AG04449 (cell line): ENCODE measurements at places on chromosomes 16 and 17.

- no peak for DNase-seq
Observed at GRCh38 chr16:8087597-8088289, 502.6 kb downstream of the TMEM114 start.

GRCh38 chr16:63655846-63656245 lies 1466.0 kb downstream of the CDH11 start:
- no peak for DNase-seq

GRCh38 chr17:76585649-76586593 lies at the start of gene ST6GALNAC2:
Gene ST6GALNAC2 (minus strand): TSS chr17:76585860. CDS start chr17:76585808, 52 bp downstream.
- DNase-seq, result no peak

DNA sequence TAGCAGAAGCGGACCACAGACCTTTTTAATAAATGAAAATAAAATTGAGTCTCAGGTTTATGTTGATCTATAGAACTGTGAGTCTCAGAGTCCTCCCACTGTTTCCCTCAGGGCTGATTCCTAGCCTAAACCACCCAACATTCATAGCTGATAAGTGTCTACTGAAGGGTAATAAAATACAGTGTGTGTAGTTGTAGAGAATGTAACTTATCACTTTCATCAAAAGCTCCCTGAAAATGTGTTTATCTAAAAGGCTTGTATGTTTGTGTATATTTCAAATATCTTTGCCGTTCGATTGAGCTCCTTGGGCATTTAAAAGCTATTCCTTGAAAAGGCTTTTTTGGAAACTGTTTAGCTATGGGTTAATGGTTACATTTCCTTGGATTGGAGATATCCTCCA lies 740.3 kb upstream of the SOX9 start:
- no peak for DNase-seq

GRCh38 chr16:75222271-75222783 lies 3.5 kb downstream of the CTRB1 start:
- no peak for DNase-seq

- DNase-seq, result no peak
Observed at GRCh38 chr17:31096106-31096436, 1.3 kb downstream of the NF1 start.

DNA sequence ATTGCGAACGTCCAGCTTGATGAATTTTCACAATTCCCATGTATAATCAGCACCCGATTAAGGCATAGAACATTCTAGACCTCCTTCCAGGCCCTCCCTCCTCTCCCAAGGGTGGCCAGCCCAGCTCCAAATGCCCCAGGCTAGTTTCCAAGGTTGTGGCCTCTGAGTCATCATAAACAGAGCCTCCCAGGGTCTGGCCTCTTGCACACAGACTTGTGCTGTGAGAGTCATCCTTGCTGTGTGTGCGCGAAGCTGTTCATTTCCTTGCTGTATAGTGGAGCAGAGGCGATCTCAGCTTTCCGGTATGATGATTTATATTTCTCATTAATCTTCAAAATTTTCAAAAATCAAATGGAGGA lies 20.5 kb upstream of the JPH3 start:
- peak; percentile 87 for DNase-seq

GRCh38 chr17:1481736-1482135 lies 10.8 kb downstream of the MYO1C start:
- DNase-seq, result no peak

DNA sequence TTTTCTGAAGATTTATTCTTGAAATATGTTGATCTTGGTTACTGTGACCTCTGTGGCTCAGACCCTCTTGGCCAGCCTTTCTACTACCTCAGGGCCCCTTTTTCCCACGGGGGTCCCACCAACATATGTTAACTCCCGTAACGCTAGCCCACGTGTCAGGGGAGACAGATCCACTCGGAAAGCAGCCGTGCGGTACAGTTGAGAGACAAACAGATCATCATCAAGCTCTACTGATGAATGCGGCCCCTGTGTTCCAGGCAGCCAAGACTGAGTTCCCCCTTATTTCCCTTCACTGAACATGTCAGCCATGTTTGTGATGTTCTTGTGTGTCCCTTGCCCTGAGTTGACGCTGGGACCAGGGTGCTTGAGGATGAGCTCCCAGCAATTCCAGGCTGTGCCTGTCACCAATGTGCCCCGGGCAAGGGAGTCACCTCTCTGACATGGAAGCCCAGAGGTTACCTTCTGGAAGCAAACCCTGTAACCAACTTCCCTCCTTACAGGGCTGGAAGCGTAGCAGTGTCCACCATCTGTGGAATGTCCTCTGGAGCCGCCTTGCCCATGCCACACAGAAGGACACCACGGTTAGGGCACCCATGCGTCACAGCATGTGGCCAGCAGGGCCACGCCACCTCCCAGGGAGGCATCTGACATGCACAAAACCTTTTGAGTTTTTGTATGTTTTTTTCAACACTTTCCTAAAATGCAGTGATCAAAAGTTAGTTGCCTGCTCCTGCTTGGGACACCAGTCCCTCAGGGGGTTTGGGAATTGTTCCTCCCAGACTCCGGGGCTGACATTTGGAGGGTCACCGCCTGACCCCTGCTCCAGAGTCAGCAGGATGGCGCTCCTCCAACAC lies 193.7 kb upstream of the CHMP6 start:
- no peak for DNase-seq

DNA sequence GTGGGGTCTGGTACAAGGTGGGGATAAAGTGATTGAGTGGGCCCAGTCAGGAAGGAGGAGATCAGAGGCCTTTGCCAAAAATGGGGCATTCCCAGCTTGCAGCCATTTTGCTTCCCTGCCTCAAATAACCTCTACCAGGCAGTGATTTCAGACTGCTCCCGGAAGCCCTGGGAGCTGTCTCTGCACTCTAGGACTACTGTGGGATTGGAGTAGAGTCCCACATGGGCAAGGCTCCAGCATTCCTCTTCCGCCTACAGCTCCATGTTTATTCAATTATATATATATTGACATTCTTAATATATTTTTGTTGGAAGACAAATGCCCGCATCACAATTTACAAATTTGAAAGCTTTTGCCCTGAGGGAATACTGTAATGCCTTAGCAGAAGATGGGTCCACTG lies 13.5 kb downstream of the SUPT6H start:
- DNase-seq, result no peak

GRCh38 chr17:37813751-37814150 lies 68.9 kb upstream of the HNF1B start:
- DNase-seq, result peak; percentile 98

DNA sequence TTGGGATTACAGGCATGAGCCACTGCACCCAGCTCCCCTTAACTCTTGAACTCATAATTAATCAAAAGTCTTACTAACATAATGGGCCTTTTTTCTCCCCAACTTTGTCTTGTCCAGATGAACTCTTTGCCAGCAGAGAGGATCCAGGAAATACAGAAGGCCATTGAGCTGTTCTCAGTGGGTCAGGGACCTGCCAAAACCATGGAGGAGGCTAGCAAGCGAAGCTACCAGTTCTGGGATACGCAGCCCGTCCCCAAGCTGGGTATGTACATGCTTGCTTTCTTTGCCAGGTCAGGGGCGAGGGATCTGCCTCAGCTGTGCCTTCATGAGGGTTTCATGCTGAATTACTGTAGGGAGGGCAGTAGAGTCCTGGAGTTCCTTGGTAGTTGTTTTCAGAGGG lies 25.3 kb downstream of the NMT1 start:
- no peak for DNase-seq

- DNase-seq, result no peak
Observed at GRCh38 chr17:66088173-66088572, 103.8 kb downstream of the CEP112 start.

DNA sequence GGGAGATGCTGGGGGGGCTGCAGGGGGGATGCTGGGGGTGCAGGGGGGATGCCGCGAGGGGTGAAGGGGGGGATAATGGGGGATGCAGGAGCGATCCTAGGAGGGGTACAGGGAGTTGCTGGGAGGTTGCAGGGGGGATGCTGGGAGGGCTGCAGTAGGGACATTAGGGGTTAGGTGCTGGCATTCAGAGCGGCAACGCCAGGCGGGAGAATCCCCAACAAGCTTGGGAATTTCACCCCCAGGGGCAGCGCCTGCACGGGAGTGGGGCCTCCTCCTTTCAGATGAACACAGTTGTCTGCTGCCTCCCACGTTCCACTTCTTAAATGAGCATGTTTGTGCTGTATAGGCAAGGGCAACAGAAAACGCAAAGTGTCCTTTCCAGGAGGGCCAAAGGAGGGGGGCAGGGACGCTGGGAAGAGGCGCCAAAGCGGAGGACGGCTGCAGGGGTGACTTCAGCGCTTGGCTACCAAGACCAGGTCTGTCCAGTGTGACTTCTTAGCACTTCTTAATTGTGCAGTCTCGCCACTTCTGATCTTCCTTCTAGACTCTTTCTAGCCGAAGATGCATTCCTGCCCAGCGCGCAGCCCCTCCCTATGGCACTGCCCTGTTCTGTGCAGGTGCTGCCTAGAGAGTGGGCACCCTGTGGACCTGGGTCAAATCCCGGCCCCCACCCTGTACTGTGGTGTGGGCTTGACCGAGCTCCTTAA lies 2.0 kb upstream of the SLC6A4 start:
- no peak for DNase-seq

DNA sequence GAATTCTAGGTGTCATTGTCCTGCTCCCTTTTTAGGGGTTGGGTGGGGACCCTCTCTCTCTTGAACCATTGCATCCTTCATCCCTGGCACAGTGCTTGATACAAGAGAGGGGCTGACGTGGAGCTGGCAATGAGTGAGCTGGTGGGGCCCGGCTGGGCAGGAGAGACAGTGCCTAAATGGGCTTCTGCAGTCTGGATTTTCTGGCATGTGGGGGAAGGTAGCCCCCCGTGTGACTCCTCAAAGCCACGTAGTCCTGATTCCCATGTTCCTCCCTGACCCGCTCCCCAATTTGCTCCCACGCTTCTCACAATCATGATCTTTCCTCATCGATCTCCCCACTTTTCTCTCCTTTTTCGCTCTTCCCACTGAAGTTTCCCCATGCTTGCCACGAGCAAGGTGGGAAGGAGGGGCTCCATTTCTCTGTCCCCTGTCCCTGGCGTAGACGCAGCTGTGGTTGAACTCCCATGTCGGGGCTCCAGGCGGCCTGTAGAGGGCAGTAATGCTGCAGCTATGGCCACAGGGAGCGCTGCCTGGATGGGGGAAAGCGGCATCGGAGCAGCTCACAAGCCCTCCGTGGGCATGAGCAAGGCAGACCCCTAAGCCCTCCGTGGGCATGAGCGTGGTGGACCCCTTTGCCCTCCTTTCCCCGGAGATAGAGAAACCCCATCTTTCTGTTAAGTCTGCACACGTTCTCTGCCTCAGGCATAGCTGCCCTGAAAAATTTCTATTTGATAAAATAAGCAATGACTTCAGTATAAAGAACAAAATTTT lies 47.5 kb downstream of the HAPSTR1 start:
- DNase-seq, result no peak

DNA sequence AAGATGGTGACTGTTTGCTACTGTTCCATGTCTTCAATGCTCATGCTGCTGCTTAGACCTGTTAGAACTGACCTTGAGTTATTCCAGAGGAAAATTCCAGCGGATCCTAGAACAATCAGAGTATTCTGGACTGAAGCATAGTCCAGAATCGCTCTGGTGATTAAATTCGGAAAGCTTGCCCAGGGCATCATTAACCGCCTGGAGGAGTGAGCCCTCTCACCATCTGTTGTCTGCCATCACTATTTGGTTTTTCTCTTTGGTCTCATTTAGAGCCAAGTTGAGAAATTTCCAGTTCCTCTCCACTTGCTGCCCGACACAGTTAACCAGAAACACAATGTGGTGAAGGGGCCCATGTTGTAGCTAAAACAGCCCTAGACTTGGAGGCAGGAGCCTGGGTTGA lies 104.1 kb downstream of the BMERB1 start:
- DNase-seq, result no peak

DNA sequence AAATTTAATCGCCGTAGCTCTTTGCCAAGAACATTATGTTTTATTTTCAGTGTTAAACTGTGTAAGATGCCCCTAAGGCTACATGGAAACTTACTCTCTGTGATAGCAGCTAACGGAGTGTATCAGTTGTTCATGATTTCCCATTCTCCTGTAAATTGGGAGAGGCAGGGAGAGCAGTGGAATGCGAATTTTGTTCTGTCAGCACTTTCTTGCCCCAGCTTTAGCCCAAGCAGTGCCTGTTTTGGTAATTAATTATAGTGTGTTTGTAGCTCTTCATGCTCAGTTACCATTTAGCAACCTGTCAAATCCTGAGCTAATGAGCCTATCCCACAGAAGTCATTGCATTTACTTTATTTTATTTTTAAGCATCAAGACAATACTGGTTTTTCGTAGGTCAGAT lies 475.1 kb upstream of the RBFOX1 start:
- no peak for DNase-seq

- DNase-seq, result no peak
Observed at GRCh38 chr16:1666316-1666715, 11.8 kb upstream of the JPT2 start.

- DNase-seq, result no peak
Observed at GRCh38 chr16:87635541-87636049, 33.3 kb downstream of the JPH3 start.

DNA sequence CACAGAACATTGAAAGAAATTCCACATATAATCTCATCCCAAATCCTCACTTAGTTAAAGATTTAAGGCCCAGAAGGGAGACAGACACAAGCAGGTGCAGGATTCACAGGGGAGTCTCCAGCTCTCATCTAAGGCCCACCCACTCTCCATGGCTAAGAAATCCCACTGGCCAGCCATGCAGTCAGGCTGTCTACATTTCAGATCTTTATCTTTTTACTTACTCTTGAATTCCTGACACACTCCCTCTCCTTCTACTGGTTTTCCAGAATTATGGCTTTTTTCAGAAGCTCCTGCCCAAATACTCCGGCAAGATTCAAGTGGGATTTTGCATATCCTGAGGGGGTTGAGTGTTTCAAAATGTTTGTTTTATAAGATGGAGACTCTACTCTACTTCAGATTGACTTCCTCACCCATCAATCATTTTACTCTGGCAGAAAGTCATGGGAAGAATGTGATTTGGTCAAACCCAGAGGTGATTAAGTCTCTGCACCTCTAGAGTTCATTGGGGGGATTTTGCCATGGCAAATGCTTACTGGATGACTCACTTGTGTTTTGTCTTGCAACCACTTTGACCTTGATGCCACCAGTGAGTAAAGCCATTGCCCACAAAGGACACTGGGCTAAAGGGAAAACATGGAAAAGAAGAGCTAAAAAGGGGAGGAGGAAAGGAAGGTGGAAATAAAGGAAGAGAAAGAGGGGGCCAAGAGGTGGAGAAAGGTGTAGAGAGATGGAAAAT lies 688.8 kb upstream of the SALL1 start:
- no peak for DNase-seq

DNA sequence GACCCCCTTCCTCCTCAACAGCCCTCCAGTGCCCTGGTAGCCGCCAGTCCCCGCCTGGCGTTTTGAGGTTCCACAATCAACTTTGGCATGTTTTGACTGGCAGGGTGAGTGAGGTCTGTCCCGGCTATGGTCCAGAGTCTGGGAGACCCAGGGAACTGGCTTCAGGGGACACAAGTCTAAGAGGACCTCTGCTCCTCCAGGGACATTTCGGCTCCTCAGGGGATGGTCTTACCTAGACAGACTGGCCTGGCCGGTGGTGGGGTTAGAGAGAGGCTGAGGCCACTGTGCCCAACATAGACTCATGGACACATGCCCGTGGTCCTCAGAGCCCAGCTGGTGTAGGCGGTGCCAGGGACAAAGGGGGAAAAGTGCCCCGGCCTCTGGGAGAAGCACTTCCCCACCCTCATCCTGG lies 2.2 kb downstream of the TMC8 start:
- no peak for DNase-seq
